ENCODE measurements at places on chromosomes 11 and 22.
A peak's percentile ranks its signal among the peaks of the same experiment; 100 is the strongest.

DNA sequence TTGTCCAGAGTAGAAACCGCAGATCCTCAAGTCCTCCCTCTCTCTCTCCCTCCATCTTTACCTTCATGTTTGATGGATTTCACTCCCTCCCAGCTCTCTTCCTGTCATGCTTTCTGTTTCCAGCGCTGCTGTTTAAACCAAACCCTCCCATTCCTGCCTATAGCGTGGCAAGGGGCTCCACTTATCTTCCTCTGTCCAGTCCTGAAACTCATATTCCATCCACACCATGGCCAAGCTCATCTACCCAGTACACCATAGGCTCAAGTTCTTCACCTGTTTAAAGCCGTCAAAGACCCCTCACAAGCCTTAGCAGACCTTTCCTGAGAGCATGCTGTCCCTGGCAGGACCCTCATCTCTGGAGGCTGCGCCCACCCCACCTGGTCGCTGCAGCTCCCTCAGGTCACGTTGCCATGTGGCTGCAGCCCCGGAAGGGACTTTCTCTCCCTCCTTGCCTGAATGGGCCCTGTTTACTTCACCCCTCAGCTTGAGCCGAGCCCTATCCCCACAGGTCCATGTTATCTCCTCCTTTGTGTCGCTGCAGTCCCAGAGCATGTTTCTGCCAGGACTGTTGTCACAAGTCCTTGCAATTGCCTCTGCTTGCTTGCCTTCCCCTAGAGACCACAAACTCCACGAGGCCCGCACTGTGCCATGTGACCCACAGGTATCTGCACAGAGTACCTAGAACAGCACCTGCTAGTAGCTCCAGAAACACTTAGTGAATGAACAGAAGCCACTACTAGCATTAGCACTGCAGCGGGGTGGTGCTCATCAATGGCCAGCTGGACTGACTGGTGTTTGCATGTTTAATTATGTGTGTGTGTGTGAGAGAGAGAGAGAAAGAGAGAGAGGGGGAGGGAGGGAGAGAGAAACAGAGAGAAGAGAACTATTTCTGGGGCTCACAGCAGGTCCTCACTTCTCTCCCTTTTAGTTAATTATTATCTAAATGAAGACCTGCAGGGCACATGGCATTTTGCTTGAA, 149.4 kb upstream of the SNX19 start:
- DNase-seq = no peak

DNA sequence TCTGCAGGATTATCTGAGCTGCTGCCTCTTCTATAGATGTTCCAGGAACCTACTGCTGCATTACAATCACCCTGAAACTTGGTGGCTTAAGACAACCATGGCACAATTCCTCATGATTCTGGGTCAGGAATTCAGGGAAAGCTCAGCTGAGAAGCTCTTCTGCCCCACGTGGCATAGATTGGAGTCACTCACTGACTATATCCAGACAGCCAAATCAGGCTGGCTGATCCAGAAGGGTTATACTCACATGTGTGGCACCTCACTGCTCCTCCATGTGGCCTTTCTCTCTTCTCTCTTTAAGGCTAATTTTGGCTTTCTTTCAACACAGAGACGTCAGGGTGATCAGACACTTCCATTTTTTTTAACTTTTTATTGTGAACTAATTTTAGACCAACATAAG, 125.5 kb downstream of the BBOX1 start:
- no peak for DNase-seq

GRCh38 chr11:1345737-1346513, 36.5 kb upstream of the TOLLIP start:
- DNase-seq = no peak

DNA sequence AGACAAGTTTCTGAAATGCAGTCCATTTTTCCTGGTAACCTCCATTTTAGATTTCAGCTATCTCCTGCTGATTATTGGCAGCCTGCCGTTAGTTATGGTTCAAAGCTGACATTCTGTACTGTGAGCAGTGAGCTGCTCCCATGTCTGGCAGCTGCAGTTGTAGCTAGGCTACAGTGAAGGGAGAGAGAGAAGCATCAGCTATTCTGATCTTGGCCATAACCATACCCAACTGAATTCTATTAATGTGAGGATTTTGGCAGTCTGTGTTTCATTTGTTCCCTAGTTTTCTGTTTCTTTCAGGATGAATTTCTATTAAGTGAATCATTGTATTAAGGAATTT, 33.4 kb downstream of the SIK2 start:
- no peak for DNase-seq

- DNase-seq = no peak
These were observed 494.5 kb upstream of the RAG2 start for GRCh38 chr11:37092487-37092886.

DNA sequence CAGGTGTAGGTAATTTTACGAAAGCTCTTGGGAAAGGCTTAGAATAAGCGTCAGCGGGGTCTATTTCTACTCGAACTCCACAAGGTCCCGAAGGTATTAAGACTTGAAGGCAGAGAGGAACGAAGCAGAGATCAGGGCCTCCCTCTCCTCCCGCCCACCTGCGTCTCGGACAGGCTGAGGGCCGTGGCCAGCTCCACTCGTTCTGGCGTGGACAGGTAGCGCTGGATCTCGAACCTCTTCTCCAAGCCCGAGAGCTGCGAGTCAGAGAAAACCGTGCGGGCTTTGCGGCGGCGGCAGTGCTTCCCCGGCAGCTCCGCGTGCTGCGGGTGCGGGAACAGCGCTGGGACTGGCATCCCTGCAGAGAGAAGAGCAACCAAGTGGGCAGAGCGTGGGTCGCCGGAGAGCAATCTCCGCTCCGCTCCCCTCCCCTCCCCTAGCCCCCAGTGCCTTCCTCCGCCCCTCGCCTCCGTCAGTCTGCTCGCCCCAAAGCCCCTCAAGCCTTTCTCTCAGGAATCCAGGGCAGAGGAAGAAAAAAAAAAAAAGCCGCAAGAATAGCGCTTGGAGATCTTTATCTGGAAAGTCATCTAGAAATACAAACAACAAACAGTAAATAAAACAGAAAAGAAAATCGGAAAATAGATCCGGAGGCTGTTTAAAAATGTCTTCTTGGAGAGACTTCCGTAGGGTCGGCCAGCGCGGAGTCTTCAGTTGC, 2.4 kb downstream of the BSX start:
- DNase-seq = no peak

DNA sequence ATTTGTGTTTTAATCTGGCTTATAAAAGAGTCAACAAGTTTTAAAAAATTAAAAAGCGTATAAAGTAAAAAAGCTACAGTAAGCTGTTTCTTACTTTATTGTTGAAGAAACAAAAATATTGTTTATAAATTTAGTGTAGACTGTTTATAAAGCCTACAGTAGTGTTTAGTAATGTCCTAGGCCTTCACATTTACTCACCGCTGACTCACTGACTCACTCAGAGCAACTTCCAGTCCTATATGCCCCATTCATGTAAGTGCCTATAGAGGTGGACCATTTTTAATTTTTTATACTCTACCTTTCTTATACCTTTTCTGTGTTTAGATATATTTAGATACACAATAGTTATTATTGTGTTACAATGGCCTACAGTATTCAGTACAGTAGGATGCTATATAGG, 12.2 kb downstream of the MPPED2 start:
- no peak for DNase-seq

DNA sequence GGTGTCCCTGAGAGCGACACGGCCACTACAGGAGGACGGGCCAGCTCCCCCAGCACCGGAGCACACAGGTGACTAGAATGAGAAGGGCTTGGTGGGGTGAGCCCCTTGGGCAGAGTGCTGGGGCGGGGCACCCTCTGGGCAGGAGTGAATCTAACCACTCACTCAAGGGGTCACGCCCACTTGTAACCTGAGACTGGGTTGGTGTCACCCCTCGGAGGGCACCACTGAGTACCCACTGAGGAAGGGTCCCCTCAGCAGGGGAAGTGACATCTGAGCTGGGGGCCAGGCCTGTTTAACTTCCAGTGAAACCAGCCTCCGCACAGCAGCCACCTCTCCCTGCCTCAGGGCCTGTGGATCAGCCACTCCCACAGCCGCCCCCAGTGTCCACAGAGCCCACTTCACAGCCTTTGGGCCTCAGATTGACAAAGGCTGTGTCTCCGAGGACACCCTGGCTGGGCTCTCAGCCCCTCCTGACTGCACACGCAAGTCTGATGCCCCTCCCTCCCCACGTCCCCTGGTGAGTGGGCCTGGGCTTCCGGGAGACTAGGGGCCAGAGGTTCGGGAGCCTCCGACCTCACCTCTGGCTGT, 5.6 kb downstream of the GATD1 start:
- no peak for DNase-seq

DNA sequence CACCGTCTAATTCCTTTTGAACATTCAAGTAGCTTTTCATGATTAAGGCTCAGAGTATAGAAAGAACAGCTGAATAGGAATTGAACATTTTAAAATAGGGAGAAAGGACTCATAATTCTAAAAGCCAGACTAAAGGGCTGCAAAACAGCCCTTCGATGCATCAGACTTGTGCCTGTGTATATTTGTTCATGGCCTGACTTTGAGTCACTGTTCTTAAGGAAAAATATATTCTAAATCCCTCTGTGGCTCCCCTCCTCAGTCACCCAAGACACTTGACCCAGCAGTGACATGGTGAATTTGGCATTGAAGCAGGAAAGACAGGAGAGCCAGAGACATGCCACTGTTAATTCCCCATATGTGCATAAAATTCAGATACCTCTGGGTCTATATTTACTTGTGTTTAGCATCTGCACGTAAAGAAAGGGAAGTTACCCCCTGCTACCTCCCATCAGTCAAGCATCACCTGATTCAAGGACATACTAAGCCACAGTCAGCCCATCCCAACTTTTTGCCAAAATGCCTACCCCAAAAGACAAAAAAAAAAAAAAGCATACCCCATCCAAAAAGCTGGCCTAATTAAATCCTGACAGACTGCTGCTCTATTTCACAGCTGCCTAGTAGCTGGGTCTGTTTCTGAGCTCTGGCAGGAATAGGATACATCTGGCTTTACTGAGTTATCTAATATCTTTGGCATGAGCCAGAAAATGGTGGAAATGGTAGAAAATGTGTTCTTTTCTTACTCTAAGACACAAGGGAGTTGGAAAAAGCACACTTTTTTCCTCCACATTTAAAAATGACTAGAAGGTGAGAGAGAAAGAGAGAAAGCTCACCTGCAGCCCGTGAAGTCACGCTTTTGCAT, 93.5 kb downstream of the COMMD9 start:
- DNase-seq = no peak

- no peak for DNase-seq
These were observed 1.4 kb downstream of the NUDT22 start for GRCh38 chr11:64227405-64227956.

DNA sequence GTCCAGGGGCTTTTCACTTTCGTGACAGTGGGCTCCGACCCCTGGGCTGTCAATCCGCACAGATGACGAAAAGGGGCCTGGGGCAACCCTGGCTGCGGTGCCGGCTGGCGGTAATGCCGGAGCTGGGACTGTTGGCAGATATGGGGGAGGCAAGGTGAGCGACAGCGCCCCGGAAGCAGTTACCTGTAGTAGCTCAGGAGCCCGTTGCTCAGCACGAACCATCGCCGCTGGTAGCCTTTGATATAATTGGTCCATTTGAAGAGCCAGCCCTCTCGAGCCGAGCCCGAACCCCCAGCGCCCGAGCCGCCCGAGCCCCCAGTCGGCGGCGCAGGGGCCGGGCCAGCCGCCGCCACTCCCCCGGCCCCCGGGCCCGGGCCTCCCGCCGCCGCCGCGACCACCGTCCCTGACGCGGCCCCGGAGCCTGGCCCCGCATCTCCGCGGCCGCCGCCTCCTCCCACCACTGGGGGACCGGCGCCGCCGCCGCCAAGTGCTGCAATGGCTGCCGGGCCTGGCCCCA, 396 bp downstream of the OSBP start:
- peak; percentile 35 for DNase-seq

DNA sequence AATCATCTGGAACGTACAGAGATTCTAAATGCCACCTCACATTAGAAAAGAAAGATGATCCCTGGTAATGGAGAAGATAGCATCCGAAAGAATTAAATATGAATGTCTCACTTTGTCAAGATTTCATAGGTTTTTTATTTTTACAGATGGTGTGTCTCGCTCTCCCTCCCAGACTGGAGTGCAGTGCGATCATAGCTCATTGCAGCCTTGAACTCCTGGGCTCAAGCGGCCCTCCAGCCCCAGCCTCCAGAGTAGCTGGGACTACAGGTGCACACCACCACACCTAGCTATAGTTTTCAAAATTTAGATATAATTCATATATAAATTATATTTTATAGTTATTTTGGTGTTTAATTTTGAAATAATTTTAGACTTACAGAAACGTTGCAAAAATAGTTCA, 16.7 kb upstream of the SMTN start:
- DNase-seq = no peak

DNA sequence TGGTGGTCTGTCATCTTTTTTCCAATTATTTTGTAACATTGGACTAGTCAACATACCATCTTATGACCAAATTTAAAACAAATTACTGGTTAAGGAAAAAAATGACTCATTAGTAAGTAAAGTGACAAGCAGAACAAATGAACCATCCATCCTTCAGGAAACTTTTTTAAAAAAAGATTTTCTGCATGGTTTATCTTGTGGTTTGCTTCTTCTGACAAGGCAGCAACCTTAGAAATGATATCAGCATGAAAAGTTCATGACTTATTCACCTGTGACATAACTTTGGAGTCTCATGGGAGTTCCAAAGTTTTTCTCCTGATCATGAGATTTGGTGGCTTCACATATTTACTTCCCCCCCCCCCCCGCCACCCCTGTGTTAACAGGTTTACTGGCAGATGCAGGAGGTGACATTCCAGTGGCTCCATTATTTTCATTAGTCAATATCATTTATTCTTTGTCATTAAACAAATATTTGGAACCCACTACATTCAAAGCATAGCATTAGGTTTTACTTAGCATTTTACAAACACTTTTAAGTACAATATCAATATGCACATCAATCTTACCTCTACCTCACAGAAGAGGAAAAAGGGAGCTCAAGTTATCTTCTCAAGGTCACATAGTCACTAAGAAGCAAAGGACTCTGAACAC, 40.7 kb downstream of the DCUN1D5 start:
- DNase-seq = no peak

DNA sequence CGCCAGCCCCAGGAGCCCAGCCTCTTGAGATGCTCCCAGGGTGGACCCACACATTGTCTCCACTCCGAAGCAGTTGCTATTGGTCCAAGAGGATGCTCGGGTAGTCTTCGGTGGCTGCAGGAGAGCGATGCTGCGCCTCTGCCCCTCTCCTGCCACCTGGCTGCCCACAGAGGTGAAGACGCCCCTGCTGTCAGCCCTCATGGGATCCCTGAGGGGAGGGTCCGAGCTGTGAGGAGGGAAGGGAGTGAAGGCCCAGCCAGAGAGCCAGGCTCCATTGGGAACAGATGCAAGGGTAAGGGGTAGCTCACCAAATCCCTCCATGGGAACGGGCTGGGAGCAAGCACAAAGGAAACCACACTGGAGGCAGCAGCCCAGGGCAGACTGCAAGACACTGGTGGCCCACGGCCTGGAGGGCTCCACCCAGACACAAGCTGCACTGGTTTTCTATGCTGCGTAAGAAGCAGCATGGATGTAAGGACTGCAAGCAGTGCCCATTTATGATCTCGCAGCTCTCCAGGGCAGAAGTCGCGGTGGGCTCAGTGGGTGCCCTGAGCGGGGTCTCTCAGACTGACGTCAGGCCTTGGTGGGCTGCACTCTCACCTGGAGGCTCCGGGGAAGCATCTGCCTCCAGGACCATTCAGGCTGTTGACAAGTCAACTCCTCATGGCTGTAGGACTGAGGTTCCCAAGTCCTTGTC, 15.7 kb downstream of the TSPAN32 start:
- DNase-seq = no peak

Data from activated CD4-positive, alpha-beta T cell treated with anti-CD3 and anti-CD28 coated beads, Interleukin-2, amount 50 U/mL, for 24 hours (primary cell).